ENCODE measurements at places on chromosomes 1 and 21.

- H3K27ac ChIP-seq = no peak overlapping the region
- H3K4me1 ChIP-seq = no peaks in the 10 kb centered on the region
- H3K4me3 ChIP-seq = no peak overlapping the region
- no peaks in the 10 kb centered on the region for H3K36me3 ChIP-seq
- DNase-seq = no peak
- no peaks in the 10 kb centered on the region for H3K27me3 ChIP-seq
Observed at GRCh38 chr1:184116287-184116686, 64.8 kb downstream of the TSEN15 start.

DNA sequence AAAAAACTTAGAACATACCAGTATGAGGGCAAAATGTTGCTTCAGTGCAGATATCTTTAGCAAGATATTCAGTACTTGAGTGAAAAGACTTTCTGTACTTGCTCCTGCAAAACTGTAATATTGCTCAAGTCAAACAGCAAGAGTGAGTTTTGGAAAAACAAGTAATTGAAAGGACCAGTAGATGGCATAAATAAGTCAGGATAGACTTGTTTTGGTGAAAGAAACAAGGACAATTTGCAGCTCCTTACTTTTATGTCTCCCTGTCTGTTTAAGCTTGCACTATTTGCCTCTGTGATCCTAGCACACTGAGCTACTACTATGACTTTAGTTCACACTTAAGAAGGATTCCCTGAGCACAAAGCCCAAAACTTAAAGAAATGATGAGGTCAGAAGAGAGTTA lies 39.1 kb downstream of the IFI44 start:
- no peaks in the 10 kb centered on the region for H3K36me3 ChIP-seq
- H3K4me3 ChIP-seq = no peak overlapping the region
- no peak for DNase-seq
- no peak overlapping the region for H3K27ac ChIP-seq
- H3K27me3 ChIP-seq = no peaks in the 10 kb centered on the region

DNA sequence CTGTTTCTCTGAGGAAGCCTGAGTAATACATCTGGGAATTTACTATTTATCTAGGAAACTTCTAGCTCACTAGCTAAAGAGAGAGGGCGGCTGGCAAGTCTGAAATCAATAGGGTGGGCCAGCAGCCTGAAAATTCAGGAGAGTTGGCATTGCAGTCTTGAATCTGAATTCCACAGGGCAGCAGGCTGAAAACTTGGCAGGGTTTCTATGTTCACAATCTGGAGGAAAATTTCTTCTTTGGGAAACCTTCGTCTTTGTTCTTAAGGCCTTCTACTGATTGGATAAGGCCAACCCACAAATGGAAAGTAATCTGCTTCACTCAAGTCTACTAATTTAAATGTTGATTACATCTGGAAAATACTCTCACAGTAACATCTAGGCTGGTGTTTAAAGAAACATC lies 101.0 kb upstream of the COG2 start:
- no peaks in the 10 kb centered on the region for H3K36me3 ChIP-seq
- H3K4me1 ChIP-seq = no peaks in the 10 kb centered on the region
- H3K27ac ChIP-seq = no peak overlapping the region
- no peak for DNase-seq
- no peaks in the 10 kb centered on the region for H3K27me3 ChIP-seq
- H3K4me3 ChIP-seq = no peak overlapping the region

DNA sequence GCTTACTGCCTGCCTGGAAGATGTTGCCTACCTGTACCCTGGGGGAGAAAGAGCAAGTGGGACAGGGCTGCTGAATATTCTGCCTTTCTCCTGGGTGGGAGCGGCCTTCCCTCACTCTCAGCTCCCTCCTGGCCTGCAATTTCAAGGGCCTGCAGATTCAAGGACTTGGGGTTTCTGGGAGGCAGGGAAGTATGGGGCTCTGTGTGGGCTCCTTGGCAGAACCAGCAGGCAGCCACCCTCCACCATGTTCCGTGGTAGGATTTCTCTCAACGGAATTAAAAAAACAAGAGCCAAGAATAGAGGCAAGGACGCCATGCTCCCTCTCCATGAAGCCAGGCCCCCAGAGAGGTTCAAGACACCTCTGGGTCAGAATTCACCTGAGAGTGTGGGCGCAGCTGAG lies 127.7 kb downstream of the NAV1 start:
- H3K4me1 ChIP-seq = no peaks in the 10 kb centered on the region
- no peak for DNase-seq
- no peak overlapping the region for H3K4me3 ChIP-seq
- no peak overlapping the region for H3K27ac ChIP-seq
- H3K27me3 ChIP-seq = no peaks in the 10 kb centered on the region
- no peaks in the 10 kb centered on the region for H3K36me3 ChIP-seq

DNA sequence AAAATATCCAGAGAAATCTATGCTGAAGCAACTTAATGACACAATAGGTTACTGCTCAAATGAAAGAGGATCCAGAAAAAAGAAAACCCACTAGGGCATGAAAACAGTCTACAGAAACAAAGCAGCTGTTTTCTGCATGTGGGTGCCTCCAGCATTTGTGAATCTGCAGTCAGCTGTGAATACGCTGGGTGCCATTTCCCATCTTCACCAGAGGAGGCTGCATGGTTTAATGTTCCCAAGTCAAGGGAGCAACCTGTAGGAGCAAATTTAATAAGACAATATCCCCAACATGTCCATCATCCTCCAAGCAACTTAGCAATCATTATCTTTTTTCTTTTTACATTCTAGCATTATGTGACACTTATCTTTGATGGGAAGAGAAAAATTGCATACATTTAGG lies 396.6 kb downstream of the BRINP2 start:
- H3K4me1 ChIP-seq = no peaks in the 10 kb centered on the region
- no peak overlapping the region for H3K27ac ChIP-seq
- no peaks in the 10 kb centered on the region for H3K27me3 ChIP-seq
- no peak for DNase-seq

- DNase-seq = no peak
- H3K27ac ChIP-seq = no peak overlapping the region
- no peaks in the 10 kb centered on the region for H3K4me1 ChIP-seq
- no peaks in the 10 kb centered on the region for H3K36me3 ChIP-seq
Observed at GRCh38 chr1:118204648-118205047, 19.6 kb upstream of the SPAG17 start.

GRCh38 chr1:46197964-46198811 lies at the start of gene POMGNT1:
POMGNT1 (minus strand) TSS chr1:46198434; CDS start chr1:46197821, 613 bp downstream.
- H3K36me3 ChIP-seq = no peaks in the 10 kb centered on the region
- H3K27me3 ChIP-seq = no peaks in the 10 kb centered on the region
- peaks cover 12% of the 10 kb centered on the region for H3K4me1 ChIP-seq
- DNase-seq = no peak

GRCh38 chr1:186900539-186901237 lies 71.9 kb downstream of the PLA2G4A start:
- no peaks in the 10 kb centered on the region for H3K4me1 ChIP-seq
- H3K36me3 ChIP-seq = no peaks in the 10 kb centered on the region
- H3K27ac ChIP-seq = no peak overlapping the region
- DNase-seq = no peak

DNA sequence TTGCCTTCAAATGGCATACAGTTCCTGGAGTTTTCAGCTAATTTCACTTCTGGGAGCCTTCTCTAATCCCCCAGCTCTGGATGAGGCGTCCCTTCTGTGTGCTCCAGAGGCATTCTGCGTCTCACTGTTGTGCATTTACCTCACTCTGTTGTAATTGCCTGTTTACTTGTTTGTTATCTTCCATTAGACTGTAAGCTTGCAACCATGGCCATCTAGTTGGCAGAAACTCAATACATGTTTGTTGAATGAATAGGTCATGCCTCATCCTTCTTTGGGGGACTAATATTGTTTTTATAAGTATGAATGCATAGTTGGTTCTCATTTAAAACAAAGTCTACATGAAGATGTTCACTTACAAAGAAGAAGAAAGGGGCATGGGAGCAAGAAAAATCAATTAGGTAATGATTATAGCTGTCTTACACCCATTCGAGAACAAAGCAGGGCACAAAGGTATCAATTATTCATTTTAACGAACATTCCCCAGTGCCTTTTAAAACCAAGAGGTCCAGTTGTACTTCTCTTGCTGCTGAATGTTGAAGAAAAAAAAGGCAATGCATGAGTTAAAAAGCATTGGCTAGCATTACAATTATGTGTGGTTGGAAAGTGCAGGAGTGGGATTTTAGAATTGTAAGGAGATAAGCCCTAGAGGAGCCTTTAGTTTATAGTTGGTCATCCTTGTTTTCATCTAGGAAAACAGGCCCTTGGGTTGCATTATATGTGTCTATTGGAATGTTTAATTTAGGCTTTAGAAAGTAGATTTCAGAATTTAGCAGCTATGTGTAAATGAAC lies 6.0 kb downstream of the RGL1 start:
- peak overlapping the region; percentile 7 for H3K4me3 ChIP-seq
- no peaks in the 10 kb centered on the region for H3K27me3 ChIP-seq
- no peaks in the 10 kb centered on the region for H3K36me3 ChIP-seq
- no peak for DNase-seq

DNA sequence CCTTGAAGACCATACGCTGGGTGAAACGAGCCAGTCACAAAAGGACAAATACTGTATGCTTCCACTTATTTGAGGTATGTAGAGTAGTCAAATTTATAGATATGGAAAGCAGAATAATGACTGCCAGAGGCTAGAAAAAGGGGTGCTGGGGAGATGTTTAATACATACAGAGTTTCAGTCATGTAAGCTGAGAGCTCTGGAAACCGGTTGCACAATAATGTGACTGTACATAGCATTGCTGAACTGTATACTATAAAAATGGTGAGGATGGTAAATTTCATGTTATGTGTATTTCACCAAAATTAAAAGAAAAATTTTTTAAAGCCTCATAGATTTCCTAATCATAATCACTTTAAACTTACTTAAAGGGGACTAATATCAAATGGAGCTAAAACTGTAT lies 110.8 kb downstream of the ZZZ3 start:
- H3K36me3 ChIP-seq = no peaks in the 10 kb centered on the region
- H3K27me3 ChIP-seq = no peaks in the 10 kb centered on the region
- no peak overlapping the region for H3K27ac ChIP-seq
- H3K4me3 ChIP-seq = no peak overlapping the region
- no peak for DNase-seq
- H3K4me1 ChIP-seq = no peaks in the 10 kb centered on the region

DNA sequence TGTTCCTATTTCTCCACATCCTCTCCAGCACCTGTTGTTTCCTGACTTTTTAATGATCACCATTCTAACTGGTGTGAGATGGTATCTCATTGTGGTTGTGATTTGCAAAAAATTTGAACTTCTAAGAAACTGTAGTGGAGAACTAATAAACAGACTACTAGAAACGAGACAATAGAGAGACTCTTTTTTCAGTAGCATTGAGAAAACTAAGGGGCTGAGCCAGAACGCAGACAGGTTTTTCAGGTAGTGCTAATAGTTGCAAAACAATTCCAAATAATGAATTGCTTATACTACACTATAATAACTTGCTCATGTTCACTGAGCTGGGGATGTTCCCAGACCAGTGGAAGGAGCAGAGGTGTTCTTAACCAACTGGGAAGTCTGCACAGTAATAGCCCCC lies 98.8 kb upstream of the DPH5 start:
- H3K4me3 ChIP-seq = no peak overlapping the region
- H3K36me3 ChIP-seq = no peaks in the 10 kb centered on the region
- no peaks in the 10 kb centered on the region for H3K4me1 ChIP-seq
- no peak for DNase-seq
- no peak overlapping the region for H3K27ac ChIP-seq

GRCh38 chr1:112575154-112575804 lies 43.7 kb downstream of the ST7L start:
- no peaks in the 10 kb centered on the region for H3K4me1 ChIP-seq
- no peaks in the 10 kb centered on the region for H3K27me3 ChIP-seq
- no peaks in the 10 kb centered on the region for H3K36me3 ChIP-seq
- DNase-seq = no peak

- no peaks in the 10 kb centered on the region for H3K36me3 ChIP-seq
- no peaks in the 10 kb centered on the region for H3K4me1 ChIP-seq
- no peaks in the 10 kb centered on the region for H3K27me3 ChIP-seq
- no peak overlapping the region for H3K4me3 ChIP-seq
- DNase-seq = no peak
- H3K27ac ChIP-seq = no peak overlapping the region
Observed at GRCh38 chr1:81115422-81115821, 685.3 kb upstream of the ADGRL2 start.

- peak overlapping the region; percentile 88 for H3K27ac ChIP-seq
- H3K4me3 ChIP-seq = peak overlapping the region; percentile 68
- H3K27me3 ChIP-seq = no peaks in the 10 kb centered on the region
- DNase-seq = peak; percentile 35
- no peaks in the 10 kb centered on the region for H3K36me3 ChIP-seq
- no peaks in the 10 kb centered on the region for H3K4me1 ChIP-seq
Observed at GRCh38 chr1:100353071-100353801, 930 bp downstream of the CDC14A start.

DNA sequence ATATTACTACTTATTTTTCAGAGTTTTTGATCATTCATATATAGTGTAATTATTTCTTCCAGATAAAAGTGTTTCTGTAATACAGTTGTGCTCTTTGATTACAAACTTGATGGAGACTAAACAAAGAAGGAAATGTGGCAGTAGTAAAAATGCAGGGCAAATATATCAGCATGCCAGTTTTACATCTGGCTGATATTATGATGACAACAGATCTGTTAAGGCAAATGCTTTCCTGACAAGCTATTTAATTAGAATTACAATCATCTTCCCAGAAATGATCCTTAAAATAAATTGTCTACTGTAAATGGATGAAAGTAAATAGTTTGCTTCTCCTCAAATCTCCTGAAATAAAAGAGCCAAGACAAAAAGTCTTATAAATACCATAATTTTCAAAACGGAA lies 1659.8 kb downstream of the BRINP3 start:
- no peak overlapping the region for H3K27ac ChIP-seq
- no peak overlapping the region for H3K4me3 ChIP-seq
- H3K4me1 ChIP-seq = no peaks in the 10 kb centered on the region
- DNase-seq = no peak
- H3K36me3 ChIP-seq = no peaks in the 10 kb centered on the region
- H3K27me3 ChIP-seq = no peaks in the 10 kb centered on the region

DNA sequence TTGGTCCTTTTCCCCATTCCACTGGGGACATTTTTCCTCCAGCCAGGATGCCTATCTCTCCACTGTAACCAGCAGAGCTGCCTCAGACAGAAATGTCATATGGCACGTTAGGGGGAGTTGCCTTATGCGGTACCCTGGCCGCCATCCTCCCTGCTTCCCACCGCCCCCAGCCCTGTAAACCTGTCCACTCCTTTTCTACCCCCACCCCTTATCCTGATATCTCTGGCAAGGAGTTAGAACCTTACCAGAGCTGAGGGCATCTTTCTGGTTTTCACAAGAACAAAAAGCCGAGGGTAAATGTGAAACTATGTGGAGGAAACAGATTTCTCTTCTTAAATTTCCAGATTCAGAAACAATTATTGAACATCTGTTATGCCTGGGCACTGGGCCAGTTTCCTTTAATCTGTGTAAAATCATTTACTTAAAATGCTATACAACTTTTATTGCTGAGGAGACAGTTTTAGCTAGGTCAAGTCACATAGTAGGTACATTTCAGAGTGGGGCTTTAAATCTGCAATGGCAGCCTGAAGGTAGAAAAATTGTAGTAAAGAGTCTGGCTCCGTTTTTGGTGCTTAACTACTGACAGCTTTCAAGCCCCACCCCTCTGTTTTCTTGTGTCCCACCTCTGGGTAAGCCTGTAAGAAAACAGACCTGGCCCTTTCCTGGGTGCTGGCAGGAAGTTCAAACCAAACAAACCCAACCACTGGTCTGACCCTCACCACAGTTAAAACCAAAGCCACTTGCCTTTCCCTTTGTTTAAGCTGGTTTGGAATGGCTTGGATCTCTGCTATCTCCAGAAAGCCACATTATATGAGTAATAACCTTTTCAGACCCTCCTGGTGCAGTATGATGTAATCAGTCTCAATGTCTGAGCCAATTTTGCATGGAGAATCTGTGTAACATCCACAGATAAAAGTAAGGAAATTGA lies 319.0 kb downstream of the HHAT start:
- no peaks in the 10 kb centered on the region for H3K36me3 ChIP-seq
- no peak for DNase-seq
- H3K27me3 ChIP-seq = no peaks in the 10 kb centered on the region
- H3K27ac ChIP-seq = no peak overlapping the region
- H3K4me1 ChIP-seq = no peaks in the 10 kb centered on the region
- no peak overlapping the region for H3K4me3 ChIP-seq
